8988T (cell line): ENCODE measurements at places on chromosomes 12 and 14.
A peak's percentile ranks its signal among the peaks of the same experiment; 100 is the strongest.

GRCh38 chr14:93064411-93065271, 51.1 kb downstream of the ITPK1 start:
- no peak for DNase-seq

DNA sequence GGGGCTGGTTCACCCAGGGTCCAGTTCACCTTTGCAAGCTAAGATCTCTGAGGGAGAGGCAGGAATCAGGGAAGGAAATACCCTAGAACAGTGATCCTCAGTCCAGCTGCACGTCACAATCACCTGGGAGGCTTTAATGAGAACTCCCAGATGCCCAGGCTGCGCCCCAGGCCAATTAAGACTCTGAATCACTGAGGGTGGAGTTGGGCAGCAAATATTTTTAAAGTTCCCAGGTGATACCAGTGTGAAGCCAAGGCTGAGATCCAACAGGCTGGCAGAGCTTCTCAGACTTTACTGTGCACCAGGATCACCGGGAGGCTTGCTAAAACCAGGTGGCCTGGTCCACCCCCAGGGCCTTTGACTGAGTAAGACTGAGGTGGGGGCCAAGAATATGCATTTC, 23.8 kb downstream of the MYL2 start:
- no peak for DNase-seq

- no peak for DNase-seq
These were observed 70.3 kb upstream of the NR2C1 start for GRCh38 chr12:95143621-95144205.

- DNase-seq = no peak
These were observed 14.7 kb upstream of the LIMA1 start for GRCh38 chr12:50297996-50298395.

- peak; percentile 94 for DNase-seq
These were observed 6.3 kb downstream of the DHH start for GRCh38 chr12:49088150-49088931.

DNA sequence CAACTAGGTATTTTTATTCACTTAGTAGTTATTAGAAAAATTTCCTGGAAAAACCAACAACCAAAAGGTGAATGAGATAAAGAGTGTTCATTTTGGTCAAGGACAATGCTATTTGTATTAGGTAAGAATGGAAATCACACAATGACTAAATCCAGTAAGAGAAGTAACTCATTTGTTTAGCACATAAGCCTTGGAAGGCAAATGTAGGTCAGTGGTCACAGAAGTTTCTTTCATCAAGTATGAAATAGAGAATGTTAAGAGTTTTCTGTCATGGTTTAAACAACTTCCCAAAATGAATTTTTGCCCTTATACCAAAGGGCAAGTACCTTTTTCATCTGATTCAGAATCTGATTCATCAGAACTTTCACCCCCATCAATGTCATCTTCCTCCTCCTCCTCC, 101.7 kb downstream of the KIF21A start:
- DNase-seq = no peak
